ENCODE measurements at places on chromosomes 6 and 20.

DNA sequence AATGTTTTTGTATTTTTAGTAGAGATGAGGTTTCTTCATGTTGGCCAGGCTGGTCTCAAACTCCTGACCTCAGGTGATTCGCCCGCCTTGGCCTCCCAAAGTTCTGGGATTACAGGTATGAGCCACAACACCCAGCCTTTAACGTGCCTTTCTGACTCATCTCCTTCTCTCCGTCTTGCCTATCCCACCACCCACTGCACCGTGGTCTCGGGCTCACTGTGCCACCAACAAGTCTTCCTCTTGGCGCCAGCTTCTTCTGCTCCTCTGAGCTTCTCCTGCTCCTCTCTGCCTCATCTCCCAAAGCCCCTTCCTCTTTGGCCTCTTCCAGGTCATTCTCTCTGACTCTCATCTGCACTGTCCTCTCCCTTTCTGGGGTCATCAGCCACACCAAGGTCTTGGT is 41.0 kb downstream of the TMEM242 start:
- no peak for DNase-seq

DNA sequence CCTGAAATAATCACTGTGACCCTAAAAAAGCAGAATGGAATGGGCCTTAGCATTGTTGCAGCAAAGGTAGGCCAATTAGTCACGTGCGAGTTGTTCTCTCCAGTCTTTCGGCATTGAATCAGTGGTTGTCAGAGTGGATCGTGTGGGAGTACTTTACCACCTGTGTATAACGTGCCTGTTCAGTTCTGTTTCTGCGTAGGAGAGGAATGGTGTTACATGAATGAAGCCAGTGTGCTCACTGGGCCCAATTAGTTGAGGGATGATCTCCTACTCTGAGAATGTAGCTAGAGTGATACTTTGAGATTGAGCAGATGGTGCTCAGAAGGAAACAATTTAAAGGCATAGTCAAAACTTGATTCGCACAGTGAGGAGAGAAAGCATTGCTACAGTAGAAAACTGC is 72.4 kb upstream of the KIF25 start:
- DNase-seq, result no peak

GRCh38 chr6:20808924-20809323 is 274.7 kb downstream of the CDKAL1 start:
- DNase-seq, result no peak

DNA sequence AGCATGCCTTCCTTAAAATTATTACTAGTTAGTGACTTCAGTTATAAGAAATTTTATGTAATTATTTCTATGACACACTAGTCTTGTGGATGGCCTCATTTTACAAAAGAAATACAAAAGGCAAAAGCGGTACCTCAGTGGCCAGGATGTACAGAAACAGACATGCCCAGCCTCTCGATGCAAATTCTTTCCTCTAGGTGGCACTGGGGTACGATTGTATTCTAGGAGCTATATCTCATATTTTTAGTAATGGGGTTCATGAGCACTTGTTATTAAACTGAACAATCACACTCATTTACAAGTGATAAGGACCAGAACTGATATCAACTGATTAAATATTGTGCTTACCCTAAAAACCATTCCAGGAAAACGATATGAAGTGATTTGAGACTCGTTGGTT is 59.8 kb downstream of the SOD2 start:
- DNase-seq, result no peak

GRCh38 chr20:51565298-51566144 is 23.0 kb upstream of the NFATC2 start:
- no peak for DNase-seq

DNA sequence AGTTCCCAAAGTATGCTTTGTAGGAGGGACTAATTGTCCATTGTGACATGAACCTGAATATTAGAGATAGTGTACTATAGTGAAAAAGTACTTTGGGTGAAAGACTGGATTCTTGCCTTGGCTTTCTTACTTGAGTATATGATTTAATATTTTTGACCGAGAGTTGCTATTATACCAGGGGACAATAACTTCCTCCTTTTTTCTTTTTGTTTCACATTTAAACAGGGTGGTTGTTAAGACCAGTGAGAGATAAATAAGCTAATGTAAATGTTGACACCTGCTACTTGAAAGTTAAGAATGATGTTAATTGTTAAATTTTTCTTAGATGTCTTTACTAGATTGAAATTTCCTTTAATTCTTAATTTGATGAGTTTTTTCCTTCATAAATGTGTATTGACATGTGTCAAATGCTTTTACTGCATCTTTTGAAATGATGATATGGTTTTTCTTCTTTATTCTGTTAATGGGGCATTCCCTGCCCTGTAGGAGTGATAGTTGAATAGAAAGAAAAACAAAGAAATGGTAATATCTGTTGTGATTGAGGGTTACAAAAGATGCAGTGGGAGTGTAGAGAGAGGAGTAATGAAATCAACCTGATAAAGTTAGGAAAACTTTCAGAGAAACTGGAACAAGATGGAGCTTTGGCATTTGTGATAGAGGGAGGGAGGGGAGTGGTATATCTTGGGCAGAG is 48.4 kb downstream of the ZFAND3 start:
- DNase-seq, result no peak

DNA sequence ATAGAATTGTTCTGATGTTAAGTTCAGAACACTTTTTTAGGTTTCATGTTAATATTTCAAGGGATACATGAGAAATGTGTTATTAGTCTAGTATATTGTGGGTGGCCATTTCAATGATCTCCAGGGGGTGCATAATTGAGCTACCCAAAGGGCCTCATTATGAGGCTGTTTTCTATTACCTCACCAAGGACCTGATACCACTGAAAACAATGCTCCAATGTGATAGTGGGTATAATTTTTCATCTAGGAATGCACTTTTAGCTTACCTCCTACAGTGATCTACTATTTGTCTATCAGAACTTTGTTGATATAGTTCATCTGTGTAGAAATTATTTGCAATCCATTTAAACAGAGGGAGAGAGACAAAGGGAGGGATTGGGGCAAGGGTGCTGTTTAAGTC is 106.8 kb upstream of the HS3ST5 start:
- DNase-seq, result no peak

GRCh38 chr6:150068720-150069648 is at the start of gene ULBP3:
ULBP3 (minus strand) TSS chr6:150069121; CDS start chr6:150069066, 55 bp downstream.
- DNase-seq, result peak; percentile 22

DNA sequence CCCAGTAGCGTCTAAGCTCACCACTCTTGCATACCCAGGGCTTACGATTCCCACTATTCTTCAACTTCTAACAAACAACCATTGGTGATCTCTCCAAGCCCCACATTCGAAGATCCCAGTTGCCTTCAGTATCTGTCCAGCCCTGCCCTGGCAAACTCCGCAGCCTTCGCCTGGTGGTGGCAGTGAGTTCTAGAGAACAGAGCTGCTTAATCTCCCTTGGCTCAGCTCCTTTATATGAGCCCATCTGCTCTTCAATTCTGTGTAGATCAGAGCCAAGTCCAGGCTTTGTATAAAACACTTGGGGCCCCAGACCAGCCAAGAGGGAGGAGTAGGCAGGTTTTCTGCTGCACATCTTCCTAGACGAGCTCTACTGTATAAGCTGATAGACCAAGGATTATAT is 193.3 kb downstream of the PHACTR1 start:
- DNase-seq, result no peak

GRCh38 chr6:144549837-144550747 is 265.0 kb downstream of the UTRN start:
- no peak for DNase-seq

- no peak for DNase-seq
These were observed 442.4 kb upstream of the SOX4 start for GRCh38 chr6:21151119-21151518.

DNA sequence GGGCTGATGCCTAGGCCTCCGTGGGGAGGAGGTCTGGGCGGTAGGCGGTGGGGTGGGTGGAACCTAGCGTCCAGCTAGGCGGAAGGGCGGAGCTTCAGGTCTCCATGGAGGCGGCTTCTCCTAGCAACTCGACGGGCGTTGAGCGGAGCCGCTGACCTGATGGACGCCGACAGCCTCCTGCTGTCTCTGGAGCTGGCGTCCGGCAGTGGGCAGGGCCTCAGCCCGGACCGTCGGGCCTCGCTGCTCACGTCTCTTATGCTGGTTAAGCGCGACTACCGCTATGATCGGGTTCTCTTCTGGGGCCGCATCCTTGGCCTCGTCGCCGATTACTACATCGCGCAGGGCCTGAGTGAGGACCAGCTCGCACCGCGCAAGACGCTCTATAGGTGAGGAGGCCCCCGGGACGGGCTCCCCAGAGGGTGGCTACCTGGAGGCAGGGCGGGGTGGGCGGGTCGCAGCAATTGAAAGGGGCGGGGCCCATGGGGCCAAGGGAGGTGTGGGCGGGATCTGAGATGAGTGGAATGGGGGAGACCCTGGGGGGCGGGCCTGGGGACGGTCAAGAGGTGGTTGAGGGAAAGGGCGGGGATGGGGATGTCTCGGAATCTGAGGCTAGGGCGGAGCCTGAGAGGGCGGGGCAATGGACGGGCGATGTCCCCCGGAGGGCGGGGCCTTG is at the start of gene RSPH9:
Gene RSPH9 (plus strand): TSS at position 97 of the 673 bp plus-strand sequence. CDS start 63 bp downstream, at position 160.
- DNase-seq, result no peak

DNA sequence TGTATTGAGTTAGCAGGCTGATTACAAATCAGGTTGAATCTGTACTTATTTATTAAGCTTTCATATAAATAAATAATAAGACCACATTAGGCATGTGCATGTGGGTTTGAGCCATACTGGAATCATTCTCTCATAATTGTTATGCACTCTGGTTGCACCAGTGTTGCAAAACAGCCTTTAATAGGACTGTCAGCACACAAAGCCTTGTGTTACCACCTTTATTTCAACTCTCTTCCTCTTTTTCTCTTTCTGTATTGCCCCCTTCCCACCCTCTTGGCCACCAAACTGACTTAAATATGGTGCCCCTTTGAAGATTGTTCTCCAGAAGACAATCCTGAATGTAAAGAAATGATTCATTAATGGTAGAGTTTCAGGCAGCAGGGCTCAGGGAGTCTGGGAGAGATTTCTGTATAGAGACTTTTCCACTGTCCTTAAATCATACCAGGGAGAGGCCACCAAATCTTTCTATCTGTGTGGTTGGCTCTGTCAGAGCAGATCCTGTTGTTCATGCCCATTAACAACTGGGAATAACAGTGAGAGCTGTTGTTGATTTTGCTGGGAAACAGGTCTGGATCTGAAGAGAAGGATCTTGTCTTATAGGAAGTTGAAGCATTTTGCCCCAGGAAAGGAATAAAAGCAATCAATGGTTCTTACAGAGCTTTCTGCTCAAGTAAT is 131.6 kb upstream of the SOX4 start:
- no peak for DNase-seq

- no peak for DNase-seq
These were observed 392 bp upstream of the TASP1 start for GRCh38 chr20:13639150-13639497.

GRCh38 chr6:12208190-12208589 is 82.0 kb upstream of the EDN1 start:
- no peak for DNase-seq

DNA sequence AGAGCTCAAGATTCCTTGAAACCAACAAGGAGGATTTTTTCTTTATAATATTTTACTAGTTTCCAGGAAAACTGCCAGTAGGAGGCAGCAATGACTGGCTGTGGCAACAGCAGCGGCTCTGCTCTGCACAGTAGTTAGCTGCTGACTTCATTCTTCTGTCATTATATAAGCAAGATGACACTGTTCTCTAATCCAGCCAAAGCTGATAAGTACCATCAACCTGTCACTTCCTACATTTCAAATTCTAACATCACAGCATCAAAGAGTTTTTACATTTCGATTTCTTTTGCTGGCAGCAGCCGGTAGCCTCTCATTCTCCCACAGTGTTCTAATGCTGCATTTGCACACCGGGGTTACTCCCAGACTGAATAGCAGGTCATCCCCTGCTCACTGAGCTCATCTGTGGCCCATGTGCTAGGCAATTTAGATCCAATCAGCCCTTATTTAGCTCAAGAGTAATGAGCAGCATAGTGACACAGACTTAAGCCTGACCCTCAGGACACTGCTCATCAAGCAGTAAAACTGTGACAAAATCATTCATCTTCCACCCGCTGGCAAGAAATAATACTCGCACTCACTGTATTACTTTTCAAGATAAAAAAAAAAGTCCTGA is 67.8 kb downstream of the MMS22L start:
- DNase-seq, result no peak

GRCh38 chr20:44021900-44022299 is 107.2 kb downstream of the TOX2 start:
- no peak for DNase-seq

DNA sequence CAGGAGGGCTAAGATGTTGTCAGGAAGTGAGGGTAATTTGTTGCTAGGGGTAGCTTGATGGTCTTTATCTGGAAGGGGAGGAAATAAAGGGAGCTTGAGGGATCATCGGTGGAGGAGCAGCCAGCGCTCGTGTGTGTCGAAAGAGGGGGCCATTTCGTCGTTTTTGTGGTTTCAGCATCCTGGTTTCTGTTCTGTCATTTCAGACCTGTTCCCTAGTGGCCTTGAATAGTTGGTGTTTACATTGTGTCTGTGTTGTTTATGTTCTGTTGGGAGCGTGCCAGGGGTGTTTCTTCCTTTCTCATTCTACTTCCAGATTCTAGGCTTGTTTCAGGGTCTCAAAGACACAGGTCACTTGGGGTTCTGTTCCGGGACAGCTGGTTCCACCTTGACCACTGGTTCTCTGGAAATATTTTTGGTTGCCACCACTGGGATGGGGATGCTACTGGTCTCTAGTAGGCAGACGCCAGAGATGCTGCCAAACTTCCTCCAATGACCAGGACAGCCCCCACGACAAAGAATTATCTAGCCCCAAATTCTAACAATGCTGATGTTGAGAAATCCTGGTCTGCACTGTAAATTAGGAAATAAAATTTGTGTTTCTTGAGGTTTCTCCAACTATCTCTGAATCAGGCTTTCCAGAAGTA is 113.9 kb upstream of the NAA20 start:
- no peak for DNase-seq

DNA sequence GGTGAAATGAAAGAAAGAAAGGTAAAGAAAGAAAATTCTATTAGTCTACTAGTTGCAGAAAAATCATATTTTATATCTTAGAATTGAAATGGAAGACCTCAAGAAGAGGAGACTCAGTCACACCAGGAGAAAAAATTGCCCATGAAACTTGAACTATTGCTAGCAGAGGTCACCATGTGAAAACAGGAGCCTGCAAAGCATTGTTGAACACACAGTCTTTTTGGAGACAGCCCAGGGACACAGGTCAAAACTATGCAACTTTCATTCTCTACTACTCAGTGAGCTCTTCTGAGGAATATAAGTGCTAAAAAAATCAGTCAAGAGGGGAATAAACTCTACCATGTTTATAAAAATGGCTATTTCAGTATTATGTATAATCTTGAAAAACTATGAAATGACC is 89.8 kb upstream of the TENT5A start:
- DNase-seq, result no peak

GRCh38 chr6:218153-219018 is 73.9 kb upstream of the DUSP22 start:
- no peak for DNase-seq

GRCh38 chr6:139115989-139116758 is 18.7 kb upstream of the HECA start:
- DNase-seq, result no peak

Measured in activated CD8-positive, alpha-beta memory T cell treated with anti-CD3 and anti-CD28 coated beads for 1 hour (primary cell).